Stomach (tissue), 19 donors: ENCODE measurements at places on chromosomes 5 and 9. TPM values are rescaled to one million over a fixed set of nuclear protein-coding genes. Genes with fewer than 3 reads are reported as not detected.

DNA sequence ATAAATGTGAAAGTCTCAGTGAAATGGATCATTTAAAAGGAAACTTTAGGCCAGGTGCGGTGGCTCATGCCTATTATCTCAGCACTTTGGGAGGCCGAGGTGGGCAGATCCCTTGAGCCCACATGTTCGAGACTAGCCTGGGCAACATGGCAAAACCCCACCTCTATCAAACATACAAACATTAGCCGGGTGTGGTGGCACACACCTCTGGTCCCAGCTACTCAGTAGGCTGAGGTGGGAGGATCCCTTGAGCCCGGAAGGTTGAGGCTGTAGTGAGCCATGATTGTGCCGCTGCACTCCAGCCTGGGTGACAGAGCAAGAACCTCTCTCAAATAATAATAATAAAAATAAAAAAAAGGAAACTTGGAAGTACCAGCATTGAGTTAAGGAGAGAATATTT lies 176.1 kb downstream of the HSPA4 start:
- H3K27ac ChIP-seq, result no peak overlapping the region
- H3K36me3 ChIP-seq, result no peaks in the 10 kb centered on the region
- no peaks in the 10 kb centered on the region for H3K4me1 ChIP-seq
- no peak overlapping the region for H3K4me3 ChIP-seq
- DNase-seq, result no peak

- H3K36me3 ChIP-seq, result no peaks in the 10 kb centered on the region
- peaks cover 47% of the 10 kb centered on the region for H3K4me1 ChIP-seq
- no peaks in the 10 kb centered on the region for H3K27me3 ChIP-seq
- H3K4me3 ChIP-seq, result no peak overlapping the region
Observed at GRCh38 chr5:179269781-179270543, 75.3 kb downstream of the ADAMTS2 start.

DNA sequence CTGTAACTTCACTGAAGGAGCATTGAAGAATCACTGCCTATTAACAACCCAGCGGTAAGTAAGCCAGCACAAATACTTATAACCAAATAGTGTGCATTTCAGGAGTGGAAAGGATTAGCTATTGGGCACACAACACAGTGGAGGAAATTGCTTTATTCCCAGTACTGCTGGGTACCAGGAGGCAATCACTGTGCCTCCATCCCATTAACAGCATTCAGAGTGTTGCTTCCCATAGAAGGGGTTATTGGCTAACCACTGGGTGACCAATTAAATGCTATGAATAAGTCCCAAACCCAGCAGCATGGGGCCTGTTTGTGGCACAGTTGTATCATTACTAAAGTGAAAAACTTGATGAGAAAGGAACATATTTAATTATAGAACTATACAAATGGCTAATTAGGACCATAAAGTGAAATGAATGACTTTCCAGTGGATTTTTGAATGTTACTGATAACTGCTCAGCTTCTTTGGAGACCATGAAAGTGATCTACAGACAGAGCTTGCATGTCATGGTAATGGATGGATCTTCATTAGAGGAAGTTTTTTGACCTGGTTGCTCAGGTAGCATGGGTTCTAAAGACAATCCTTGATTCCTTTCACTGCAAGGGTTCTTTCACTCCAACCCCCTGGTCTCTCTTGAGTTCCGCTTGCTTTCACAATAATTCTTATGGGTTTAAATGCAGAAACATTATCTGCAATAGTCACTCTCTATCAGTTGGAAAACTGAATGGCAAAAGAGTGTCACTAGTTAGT lies 413.3 kb upstream of the RORB start:
- H3K36me3 ChIP-seq, result no peaks in the 10 kb centered on the region
- H3K4me3 ChIP-seq, result no peak overlapping the region
- H3K27me3 ChIP-seq, result no peaks in the 10 kb centered on the region
- H3K4me1 ChIP-seq, result no peaks in the 10 kb centered on the region
- no peak for DNase-seq

The ANKRD34B gene
- total RNA-seq, result not detected

DNA sequence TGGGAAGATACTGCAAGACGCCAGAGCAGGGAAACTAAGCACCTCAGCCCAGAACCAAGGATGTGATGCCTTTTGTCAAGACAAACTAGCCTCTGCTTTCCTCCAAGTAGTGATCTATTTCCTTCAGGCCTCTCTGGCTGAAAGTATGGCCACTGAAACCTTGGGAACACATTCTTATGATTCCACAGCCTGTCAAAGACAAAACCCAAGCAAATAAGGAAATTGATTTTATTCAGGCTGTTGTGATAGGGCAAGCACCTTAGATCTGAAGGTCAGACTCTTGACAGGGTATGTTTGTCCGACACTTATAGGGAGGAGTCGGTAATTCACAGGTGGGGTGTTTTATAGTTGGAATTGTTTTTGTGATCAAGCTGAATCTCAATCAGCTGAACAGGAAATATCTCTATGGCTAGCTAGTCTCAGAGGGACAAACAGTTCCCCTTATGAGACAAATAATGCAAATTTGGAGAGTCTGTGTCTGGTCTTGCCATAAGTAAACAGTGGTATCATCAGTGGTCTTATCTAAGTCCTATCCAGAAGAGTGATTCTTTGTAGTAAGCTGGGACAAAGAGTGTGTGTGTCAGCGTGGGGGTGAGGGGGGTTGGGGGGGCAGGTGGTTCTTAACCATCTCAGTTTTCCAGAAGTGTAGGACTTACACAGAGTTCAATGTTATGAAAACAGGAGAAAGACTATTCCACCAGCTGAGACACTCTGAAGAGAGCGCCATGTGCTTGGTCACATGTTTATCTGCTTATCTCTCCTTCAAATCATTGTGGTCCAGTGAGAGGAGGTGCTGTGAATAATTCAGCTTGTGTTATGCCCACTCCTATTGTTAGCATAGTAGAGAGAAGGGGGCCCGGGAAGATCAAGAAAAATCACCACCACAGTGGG lies 6.7 kb upstream of the ZCCHC10 start:
- H3K27me3 ChIP-seq, result no peaks in the 10 kb centered on the region
- H3K4me1 ChIP-seq, result no peaks in the 10 kb centered on the region
- no peak overlapping the region for H3K4me3 ChIP-seq
- H3K36me3 ChIP-seq, result no peaks in the 10 kb centered on the region

DNA sequence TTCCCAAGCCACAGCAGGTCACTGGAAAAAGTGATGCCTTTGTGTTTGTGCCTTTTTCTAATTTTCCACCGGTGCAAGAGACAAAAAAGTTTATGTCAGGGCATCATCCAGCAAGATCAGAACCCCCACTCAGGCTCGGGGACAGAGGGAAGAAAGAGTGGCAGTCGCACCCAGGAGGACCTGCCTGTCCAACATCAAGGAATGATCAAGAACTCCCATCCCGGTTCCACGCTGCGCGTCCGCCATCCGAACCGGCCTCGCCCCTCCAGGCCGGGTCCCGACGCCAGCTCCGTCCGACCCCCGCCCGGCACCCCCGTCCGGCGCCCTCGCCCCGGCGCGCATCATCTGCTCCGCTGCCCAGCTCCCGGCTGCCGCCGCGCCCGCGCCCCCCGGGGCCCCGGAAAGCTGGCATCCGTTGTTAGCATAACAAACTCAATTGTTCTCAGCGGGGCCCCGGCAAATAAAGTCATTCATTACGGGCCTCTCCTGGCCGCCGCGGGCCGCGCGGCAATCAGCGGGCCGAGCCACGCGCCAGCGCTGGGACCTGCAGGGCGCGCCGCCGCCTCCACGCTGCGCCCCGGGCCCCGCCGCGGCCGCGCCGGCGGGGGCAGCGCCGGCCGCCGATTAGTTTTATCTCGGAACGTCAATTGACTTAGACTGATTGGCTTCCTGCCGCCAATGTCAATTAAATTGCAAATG lies 48.1 kb downstream of the PAX5 start:
- peak overlapping the region; percentile 28 for H3K4me3 ChIP-seq
- no peak for DNase-seq
- H3K4me1 ChIP-seq, result peaks cover 14% of the 10 kb centered on the region
- no peaks in the 10 kb centered on the region for H3K36me3 ChIP-seq

- DNase-seq, result no peak
- H3K27ac ChIP-seq, result no peak overlapping the region
- no peaks in the 10 kb centered on the region for H3K27me3 ChIP-seq
Observed at GRCh38 chr5:71701407-71701806, 17.7 kb upstream of the CARTPT start.

DNA sequence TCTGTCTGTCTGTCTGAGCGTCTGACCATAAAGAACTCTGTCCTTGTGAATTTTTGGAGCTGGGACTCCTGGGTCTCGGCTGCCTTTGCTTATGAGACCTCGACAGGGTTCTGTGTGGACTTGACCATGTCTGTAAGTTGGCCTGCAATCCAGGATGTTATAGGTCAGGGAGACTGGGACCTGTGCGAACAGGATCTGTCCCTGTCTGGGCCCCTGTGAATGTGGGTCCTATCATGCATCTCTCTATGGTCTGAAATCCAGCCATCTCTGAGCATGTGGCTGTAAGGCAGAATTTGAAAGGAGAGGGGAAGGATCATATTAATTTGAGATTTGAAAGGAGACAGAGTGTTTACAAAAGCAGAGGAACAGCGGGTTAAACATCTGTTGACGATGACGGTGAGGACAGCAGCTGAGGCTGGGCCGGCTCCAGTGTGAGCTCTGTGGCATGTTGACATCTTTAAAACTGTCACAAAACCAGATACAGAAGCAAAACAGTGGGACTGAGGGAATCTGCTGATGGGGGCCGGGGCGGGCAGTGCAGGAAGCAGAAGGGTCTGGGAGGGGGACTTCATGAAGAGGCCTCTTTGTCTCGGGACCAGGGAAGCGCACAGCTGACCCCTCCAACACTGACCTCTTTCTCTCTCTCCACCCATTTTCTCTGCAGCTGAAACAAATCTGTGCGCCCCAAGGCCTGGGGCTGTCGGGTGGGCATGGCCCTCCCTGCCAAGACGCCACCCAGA lies 19.1 kb upstream of the MVB12B start:
- peaks cover 5% of the 10 kb centered on the region for H3K4me1 ChIP-seq
- H3K27me3 ChIP-seq, result no peaks in the 10 kb centered on the region
- H3K36me3 ChIP-seq, result no peaks in the 10 kb centered on the region
- H3K27ac ChIP-seq, result no peak overlapping the region
- no peak overlapping the region for H3K4me3 ChIP-seq

- H3K27ac ChIP-seq, result peak overlapping the region; percentile 66
- peak; percentile 27 for DNase-seq
- H3K27me3 ChIP-seq, result no peaks in the 10 kb centered on the region
- H3K4me3 ChIP-seq, result no peak overlapping the region
- H3K4me1 ChIP-seq, result peaks cover 18% of the 10 kb centered on the region
Observed at GRCh38 chr5:151739395-151739794, 19.0 kb downstream of the ATOX1 start.

DNA sequence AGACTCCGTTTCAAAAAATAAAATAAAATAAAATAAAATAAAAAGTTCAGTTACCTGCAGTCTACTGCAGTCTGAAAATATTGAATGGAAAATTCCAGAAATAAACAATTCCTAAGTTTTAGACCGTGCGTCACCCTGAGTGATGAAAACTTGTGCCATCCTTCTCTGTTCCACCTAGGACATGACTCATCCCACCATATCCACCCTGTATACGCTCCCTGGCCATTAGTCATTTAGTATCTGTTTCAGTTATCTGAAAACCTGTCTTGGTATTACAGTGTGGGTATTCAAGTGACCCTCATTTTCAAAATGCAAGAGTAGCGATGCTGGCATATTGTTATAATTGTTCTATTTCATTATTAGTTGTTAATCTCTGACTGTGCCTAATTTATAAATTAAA lies 51.8 kb upstream of the TEX48 start:
- H3K4me1 ChIP-seq, result no peaks in the 10 kb centered on the region
- DNase-seq, result no peak
- H3K36me3 ChIP-seq, result no peaks in the 10 kb centered on the region
